NCI-H1436 treated with DMSO at 0.1 percent for 48 hours (cell line): ENCODE measurements at places on chromosomes 5 and 9.
A peak's percentile ranks its signal among the peaks of the same experiment; 100 is the strongest.

GRCh38 chr5:73564675-73565074, 764 bp downstream of the ANKRA2 start:
- DNase-seq: no peak

GRCh38 chr5:1241509-1242080, 16.4 kb downstream of the SLC6A18 start:
- no peak for DNase-seq

DNA sequence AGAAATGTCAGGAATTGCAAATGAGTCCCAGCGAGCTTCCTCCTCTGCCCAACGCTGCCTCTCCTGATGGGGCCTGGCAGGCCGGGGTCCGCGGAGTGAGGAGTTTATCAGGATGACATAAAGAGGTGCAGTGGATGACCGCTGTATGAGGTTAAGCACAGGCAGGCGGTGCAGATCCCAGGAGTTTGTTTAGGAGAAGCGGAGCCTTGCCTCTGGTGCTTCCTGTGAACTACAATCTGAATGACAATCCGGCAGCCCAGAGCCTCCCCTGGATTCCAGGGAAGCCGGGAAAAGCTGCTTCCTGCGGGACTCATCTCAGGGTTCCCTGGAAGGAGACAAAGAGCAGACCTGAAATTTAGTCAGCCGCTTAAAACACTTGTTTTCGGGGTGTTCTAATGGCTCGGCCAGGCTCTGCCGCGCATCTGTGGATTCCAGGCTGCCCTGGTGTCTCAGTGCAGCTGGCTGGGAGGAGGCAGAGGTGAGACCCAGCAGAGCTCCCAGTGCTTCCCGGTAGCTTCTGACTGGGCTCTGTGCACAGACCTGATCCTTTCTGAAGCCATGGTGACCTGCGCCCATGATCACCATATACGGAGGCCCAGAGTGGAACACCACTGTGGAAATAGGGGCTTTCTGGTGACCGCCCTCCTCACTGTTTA, 69.8 kb upstream of the IRX4 start:
- no peak for DNase-seq

DNA sequence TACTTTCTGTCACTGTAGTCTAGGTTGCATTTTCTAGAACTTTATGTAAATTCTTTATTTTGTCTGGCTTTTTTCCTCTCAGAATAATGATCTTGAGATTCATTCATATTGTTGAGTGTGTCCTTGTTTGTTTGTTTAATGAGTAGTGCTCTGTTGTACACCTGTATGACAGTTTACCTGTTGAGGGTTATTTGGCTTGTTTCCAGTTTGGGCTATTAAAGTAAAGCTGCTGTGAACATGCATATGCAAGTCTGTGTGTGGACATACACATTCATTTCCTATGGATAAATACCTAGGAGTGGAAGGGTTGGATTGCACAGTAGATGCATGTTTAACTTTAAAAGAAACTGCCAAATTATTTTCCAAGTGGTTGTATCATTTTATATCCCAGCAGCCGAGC, 30.4 kb downstream of the MVB12B start:
- DNase-seq: no peak

GRCh38 chr5:11520241-11520930, 383.9 kb downstream of the CTNND2 start:
- DNase-seq: no peak

GRCh38 chr5:131160134-131160533, 4.9 kb downstream of the HINT1 start:
- DNase-seq: no peak

DNA sequence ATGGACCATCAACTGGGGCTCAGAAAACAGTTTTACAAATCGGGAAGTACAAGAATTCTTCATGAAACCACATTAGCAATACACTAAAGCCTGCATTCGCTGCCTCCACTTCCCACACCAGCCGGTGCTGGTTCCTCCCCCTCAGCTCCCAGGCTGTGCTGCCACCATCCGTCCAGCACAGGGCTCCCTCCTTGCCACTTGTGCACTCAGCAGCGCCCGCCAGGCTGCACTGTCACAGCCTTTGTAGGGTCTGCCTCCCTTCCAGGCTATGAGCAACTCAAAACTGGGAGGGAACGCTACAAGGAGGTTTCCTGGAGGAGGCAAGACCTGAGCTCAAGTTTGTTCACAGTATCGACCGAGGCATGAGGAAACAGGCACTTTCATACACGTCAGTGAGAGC, 7.7 kb downstream of the MAPK9 start:
- no peak for DNase-seq

- DNase-seq: no peak
These were observed 717 bp upstream of the IQGAP2 start for GRCh38 chr5:76402251-76402885.

GRCh38 chr5:58649716-58650115, 66.8 kb downstream of the RAB3C start:
- DNase-seq: no peak

DNA sequence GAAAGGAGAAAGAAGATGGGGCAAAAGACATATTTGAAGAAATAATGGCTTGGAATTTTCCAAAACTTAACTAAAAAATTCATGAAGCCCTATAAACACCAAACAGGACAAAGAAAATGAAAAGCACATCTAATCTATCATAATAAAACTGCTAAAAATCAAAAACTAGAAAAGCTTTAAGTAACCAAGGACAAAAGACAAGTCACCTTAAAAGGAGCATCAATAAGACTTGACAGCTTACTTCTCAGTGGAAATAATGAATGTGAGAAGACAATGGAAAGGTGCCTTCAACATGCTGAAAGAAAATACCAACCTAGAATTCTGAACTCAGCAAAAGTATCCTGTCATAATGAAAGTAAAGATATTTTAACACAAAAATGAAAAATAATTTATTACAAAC, 27.0 kb downstream of the GTF3C4 start:
- DNase-seq: no peak

- DNase-seq: no peak
These were observed 18.1 kb upstream of the TNC start for GRCh38 chr9:115135821-115136778.

GRCh38 chr9:19020886-19021455, 12.0 kb downstream of the SAXO1 start:
- no peak for DNase-seq

GRCh38 chr9:134724202-134724911, 82.8 kb downstream of the COL5A1 start:
- DNase-seq: no peak

DNA sequence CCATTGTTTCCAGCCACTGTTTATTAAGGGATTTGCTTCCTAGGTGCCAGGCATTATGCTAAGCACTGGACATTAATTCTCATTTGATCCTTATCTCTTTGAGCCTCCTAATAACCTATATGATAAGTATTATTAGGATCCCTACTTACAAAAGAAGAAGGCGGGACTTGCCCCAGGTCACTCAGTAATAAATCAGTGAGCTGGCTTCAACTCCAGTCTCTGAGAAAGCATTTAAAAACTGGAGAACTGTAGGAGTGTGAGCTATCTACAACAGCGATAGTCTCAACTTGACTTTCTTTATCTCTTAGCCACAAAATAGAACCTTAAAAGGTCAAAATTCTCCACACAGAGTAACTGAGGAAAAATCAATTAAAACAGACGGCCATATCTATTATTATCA, 155.0 kb downstream of the GNAQ start:
- no peak for DNase-seq

GRCh38 chr5:94682814-94683520, 64.5 kb downstream of the SLF1 start:
- DNase-seq: no peak

- no peak for DNase-seq
These were observed 138.1 kb downstream of the NXNL2 start for GRCh38 chr9:88672874-88673689.

GRCh38 chr5:151724360-151724759, 34.1 kb downstream of the ATOX1 start:
- DNase-seq: no peak

- DNase-seq: no peak
These were observed 3.4 kb downstream of the BRD3OS start for GRCh38 chr9:134028575-134029247.

GRCh38 chr9:6715755-6716643, 41.8 kb upstream of the KDM4C start:
- peak; percentile 29 for DNase-seq

DNA sequence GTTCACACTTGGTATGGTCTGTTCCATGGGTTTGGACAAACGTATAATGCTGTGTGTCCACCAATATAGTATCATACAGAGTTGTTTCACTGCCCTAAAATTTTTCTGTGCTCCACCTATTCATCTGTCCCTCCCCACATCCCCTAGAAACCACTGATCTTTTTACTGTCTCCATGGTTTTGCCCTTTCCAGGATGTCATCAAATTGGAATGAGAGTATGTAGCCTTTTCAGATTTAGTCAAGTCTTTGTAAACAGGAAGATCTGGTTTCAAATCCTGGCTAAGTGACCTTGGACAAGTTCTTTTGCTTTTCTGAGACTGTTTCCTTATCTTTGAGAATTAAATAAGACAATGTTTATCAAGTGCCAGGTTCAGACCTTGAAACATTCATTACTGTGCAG, 13.2 kb upstream of the LVRN start:
- DNase-seq: no peak

GRCh38 chr5:139837711-139838380, 42.2 kb downstream of the PSD2 start:
- DNase-seq: no peak

- DNase-seq: no peak
These were observed 105.9 kb downstream of the GIN1 start for GRCh38 chr5:103013933-103014552.

GRCh38 chr5:52771343-52772039, 16.2 kb upstream of the ITGA1 start:
- no peak for DNase-seq

- no peak for DNase-seq
These were observed 5.2 kb downstream of the DUSP1 start for GRCh38 chr5:172765766-172766286.

DNA sequence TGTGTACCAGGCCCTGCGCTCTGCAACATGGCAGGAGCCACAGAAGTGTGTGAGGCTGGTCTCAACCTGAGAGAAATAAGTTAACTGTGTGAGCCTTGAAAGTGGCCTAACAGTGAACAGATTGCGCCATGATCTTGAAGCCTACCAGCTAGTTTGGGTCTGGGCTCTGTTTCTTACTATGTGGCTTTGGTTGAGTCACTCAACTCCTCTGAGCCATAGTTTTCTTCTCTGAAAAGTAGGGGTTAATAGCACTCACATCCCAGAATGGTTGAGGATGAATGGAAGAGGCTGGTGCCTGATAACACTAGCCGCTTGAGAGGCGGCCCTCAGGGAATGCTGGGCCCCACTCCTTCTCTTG, 121.5 kb downstream of the RGS3 start:
- DNase-seq: no peak

DNA sequence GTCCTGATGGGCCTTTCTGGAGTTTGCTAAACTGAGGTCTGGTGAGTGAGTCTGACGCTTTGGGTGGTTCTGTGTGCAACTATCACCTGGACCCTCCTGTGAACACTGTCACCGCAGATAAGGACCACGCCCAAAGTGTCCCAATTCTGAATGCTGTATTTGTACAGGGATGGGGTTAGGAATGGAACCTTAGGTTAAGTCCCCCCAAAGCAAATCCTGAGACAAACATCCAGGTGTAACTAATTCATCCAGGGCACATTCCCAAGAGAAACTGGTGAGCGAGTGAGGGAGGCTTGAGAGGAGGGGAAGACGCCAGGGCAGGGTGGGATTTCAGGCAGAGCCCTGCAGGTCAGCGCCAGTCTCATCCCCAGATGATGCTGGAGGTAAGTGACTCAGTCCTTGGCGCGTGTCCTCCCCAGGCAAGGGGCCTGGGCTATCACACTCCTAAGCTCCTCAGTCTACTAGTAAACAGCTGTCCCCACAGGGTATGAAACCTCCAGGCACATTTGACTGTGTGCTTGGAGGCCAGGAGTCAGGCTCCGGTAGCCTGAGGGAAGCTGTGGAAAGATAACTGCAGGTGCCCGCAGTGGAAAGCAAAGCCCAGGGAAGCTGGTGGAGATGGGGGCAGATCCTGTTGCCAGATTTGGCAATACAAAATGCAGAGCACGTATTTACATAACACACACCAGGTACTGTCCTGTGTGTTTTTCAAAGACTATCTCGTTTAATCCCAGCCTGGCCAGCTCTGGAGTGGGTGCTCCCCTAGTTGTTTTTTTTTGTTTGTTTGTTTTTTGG, 66.7 kb downstream of the IL6ST start:
- no peak for DNase-seq

DNA sequence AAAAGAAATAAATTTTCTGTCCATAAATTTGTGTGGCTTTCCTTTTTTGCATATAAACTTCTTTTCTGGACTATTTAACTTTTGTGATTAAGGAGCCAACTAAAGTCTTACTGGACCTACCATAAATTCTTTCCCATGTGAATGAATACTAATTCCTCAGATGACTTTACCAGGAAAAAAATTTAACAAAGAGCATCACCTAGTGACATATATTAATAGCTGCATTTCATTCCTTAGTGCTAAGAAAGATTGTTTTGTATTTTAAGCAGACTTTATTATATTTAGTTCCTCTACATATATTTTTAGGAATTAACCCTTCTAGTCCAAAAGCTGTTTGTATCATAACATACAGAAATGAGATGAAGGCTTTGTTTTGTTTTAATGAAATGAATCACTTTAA, 64.4 kb downstream of the C9orf85 start:
- no peak for DNase-seq

GRCh38 chr9:109286571-109286977, 34.3 kb downstream of the EPB41L4B start:
- no peak for DNase-seq

DNA sequence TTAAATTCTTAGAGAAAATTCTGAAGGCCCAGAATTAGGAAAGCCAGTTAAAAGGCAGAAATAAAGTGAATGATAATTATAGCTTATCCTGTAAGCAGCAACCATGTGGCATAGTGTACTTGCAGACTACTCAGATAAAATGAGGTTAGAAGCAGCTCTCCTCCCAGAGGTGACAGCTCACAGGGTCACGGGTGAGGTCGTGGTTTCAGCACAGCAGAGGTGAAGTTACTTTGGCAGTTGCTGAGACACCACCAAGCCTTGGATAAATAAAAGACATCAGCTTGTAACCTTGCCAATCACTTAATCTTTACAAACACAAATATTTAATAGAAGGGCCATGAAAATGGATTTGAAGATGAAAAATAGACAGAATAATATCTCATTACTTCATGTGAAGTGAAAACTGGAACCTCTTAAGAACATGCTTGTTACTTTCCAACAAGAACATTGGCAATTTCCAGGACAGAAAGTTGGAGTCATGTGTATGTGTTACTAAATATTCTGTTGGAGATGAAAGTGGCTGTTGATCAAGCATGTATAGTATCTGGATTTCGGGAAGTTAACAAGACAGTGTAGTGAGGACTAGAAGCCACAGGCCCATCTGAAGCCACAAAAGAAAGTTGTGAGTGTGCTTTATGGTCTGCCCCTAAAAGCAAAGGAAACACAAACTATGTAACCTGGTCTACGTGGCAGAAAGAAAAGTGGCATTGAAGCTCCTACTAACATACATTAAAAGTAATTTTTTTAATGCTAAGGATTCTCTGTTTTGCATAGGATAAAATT, 134.4 kb downstream of the ERCC6L2 start:
- no peak for DNase-seq

- no peak for DNase-seq
These were observed 11.4 kb upstream of the ASS1 start for GRCh38 chr9:130433168-130433946.
